Left ventricle myocardium inferior (tissue), 1 donor: ENCODE measurements at places on chromosomes 4 and X. TPM values are rescaled to one million over a fixed set of nuclear protein-coding genes. Genes with fewer than 3 reads are reported as not detected.
A peak's percentile ranks its signal among the peaks of the same experiment; 100 is the strongest.

DNA sequence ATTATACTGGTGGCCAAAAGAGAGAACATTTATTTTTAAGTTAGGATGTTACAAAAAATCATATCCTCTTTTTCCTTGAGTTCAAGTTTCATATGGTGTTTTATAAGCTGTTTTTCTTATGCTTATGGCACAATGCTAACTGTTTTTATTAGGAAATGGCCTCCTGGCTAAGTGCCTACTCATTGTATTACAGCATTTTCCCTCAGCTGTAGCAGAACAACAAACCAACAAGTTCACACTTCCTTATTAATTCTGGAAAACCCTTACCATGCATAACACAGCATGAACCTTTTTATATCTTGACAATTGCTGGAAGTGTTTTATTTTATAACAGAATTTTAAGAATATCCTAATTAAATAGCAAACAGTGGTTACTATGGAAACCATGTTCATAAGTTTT, 165.8 kb downstream of the GASK1B start:
- DNase-seq = no peak

DNA sequence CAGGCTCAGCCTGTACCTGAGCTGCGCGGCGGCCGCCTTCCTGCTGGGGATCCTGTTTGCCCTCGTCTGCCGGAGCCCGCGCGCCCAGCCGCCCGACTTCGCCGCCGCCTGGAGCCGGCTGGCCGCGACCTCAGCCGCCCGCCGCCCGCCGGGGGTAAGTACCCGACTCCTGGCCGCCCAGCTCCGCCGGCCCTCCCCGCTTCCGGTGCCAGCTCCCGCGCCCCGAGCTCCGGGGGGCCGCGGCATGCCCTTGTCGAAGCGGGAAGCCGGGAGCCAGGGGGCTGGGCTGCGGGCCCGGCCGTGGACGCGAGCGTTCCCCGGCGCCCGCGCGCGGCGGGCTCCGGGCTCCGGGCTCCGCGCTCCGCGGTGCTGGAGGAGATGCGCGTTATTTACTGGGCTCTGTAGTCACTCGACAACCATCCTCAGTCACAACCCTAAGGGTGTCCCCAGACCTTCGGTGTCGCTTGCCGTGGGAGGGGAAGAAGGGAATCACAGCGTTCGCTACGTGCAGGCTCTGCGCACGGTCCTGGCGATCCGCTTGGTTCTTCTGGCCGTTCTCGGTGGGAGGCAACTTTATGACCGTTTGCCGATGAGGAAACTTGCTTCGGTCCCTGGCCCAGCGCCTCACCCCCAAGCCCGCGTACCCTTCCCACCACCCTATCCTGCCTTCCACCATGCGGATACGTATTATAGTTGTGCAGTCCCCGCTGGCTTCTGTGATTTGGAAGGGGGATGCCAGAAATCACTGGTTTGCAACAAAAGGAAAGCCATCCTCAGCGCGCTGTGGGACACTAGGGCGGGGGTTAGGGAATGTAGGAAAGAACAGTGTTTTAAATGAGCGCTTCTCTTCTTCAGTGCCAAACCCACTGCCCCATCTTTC, 944 bp downstream of the SNX25 start:
- DNase-seq = peak; percentile 38

DNA sequence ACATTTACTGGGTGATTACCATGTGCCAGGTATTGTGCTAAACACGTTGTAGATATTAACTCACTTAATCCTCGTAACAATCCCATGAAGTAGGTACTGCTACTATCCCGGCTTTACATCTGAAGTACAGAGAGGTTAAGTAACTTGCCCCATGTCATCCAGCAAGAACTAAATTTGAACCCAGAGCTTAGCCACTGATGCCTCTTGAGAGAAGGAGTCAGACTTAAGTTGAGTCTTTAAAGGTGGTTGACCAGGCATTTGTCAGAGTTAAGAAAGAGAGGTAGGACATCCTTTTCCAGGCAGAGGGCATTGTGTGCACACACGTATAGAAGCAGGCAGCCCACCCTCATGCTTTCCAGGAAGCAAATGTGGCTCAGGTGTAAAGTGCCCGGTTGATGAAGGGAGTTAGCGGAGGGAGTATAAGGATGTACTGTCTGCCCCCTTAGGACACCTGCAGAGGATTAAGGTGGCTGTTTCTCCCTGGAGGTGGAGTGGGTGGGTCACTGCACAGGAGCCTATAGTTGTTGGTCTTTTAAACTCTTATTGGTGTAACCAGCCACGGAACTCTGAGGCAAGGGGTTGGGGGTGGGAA, 335 bp upstream of the CD38 start:
- DNase-seq = no peak

DNA sequence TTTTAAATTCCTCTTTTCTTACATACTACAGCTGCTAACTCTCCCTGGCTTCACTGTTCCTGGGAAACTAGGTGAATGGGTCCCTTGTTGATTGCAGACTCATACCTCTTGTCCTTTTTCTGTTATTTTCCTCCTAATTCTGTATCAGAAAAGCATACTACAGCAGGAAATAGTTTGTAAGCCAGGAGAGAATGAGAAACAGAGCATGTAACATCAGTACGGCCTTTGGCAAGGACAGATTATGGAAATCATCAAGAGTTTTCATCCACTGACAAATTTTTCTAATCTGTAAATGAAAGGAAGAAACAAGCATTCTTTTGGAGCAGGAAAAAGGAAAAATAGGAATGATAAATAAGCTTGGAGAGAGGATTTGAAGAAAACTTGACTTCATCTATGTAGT, 239.2 kb downstream of the ANTXR2 start:
- no peak for DNase-seq

GRCh38 chr4:123102897-123103471, 180.6 kb upstream of the NUDT6 start:
- DNase-seq = no peak

DNA sequence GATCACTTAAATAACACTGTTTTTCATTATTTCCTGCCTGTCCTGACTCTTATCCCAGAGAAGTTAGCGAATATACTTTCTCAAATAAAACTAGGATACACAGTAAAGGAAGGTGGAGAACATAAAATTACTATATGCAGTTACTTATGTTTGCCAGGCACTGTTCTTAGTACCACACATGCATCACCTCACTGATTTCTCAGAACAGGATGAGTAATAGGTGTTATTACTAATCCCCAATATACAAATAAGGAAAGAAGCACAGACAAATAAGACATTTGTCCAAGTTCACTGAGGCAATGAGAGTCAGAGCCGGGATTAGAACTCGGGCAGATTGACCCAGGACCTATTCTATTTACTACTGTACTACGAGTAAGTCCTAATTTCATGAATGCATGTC, 91.7 kb downstream of the CORIN start:
- DNase-seq = no peak

- no peak for DNase-seq
Observed at GRCh38 chr4:100430451-100430850, 87.4 kb downstream of the EMCN start.

DNA sequence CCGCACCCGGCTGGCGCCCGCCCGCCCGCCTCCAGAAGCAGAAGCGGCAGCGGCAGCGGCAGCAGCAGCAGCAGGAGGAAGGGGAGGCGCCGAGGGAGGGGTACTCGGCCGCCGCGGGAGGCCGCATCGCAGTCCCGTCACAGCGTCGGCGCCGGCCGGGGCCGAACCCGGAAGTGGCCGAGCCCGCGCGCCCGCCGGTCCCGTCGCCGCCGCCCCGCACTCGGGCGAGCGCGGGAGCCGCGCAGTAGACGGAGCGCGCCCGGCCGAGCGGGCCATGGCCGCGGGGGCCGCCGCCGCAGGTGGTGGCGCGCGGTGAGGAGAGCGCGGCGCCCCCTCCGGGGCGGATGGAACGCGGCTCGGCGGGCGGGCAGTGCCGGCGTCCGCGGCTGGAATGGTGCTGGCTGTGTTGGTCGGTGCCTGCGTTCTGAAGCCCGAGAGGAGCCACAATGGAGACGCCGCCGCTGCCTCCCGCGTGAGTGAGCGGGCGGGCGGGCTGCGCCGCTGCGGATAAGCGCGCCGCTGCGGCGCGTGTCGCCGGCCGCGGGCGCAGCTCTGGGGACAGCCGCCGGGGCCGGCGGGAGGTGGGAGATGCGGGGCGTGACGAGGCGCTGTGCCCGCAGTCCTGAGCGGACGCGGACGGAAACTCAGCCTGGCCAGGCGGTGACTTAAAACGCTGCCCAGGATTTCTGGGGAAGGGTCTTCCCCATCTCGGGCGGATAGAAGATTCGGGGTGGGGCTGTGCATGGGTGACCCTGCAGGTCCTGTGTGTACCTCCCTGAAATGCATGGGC, at the start of gene KLHL2:
TSS of gene KLHL2 (plus strand) at position 131 of the 790 bp plus-strand sequence. CDS start at position 447, 316 bp downstream.
- DNase-seq = peak; percentile 86

- no peak for DNase-seq
Observed at GRCh38 chrX:39725928-39726619, 371.7 kb downstream of the BCOR start.

DNA sequence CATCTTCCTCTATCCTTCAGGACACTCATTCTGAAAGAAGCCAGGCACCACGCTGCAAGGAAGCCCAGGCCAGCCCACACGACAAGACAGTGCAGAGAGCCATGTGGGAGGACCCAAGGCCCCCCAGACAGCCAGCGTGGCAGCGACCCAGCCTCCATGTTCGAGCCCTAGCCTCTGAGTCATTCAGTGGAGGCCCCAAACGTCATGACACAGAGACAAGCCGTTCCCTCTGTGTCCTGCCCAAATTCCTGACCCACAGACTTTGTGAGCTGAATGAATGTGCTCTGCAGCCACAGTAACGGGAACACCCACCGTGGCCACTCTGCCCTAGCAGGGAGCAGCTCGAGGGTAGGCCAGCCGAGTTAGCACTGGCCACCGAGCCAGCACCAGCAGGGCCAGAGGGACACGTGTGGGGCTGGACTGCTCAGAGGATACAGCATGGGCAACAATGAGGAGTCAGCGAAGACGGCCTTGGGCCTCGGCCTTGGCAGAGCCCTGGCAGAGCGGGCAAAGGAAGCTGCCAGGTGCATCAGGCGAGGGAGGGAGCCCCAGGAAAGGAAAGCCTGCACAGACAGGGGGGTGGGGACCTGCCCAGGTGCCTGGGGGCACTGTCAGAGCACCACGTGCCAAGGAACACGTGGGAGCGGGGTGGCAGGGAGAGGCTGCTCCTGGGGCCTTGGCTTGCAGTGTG, 8.6 kb downstream of the BLOC1S4 start:
- DNase-seq = no peak

DNA sequence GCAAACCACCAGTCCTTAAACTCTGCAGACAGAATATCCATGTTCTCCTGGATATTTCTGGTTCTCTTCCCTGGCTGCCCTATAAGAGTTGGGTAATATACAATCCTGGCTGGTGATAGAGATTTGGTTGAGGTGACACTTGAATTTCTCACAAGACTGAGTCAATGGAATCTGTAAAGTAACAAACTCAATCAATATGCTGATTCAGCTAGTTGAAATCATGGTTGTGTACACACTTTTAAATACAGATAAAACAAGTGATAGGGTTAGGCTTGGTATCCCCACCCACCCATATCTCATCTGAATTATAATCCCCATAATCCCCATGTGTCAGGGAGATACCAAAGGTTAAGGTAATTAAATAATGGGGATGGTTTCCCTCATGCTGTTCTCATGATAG, 349.2 kb upstream of the MAD2L1 start:
- no peak for DNase-seq

DNA sequence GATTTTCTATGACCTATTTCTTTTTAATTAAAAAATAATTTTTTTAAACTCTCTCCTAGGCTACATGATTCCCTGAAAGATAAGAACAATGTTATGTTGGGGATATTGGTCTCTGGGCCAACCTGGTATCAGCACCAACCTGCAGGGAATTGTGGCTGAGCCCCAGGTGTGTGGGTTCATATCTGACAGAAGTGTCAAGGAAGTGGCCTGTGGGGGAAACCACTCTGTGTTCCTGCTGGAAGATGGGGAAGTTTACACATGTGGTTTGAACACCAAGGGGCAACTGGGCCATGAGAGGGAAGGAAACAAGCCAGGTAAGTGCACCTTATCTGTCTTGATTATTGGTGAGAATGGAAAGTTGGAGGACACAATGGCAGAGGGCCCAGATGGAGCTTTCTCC, 13.5 kb downstream of the HERC3 start:
- DNase-seq = no peak

DNA sequence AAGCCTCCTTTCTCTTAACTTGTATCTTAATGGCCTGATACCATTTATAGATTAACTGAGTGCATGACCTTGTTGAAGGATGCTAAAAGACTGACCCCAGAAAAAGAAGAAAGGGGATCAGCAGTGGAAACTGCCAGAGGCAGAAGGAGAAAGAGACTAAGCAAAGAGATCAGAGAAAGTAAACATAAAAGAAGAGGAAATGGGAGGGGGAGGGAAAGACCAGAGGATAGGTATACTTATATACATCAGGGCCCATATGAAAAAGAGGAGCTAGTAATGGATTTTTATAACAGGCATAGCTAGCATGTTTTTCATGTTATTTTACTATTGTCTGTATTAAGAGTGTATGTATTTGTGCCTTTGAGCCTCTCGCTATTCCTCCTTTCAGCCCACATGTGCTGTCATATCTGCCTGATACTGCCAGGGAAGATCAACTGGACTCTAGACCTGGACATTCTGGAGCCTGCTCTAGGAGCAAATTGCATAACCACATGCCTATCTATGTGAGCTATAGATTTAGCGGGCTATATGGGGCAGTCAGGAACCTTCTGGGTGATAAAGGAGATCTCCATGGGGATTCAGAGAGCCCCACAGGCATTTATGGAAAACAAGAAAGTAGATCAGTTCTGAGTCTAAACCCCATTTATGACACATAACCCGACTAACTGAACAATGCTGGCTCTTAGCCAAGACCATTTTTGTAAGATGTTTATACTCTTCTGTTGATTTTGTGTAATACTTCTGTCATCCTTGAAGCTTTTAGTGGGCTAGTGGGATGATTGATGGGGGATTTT, 13.4 kb upstream of the SNX12 start:
- no peak for DNase-seq

GRCh38 chr4:30716158-30716557, 4.0 kb upstream of the PCDH7 start:
- no peak for DNase-seq

PRDM8 gene
- total RNA-seq = 0.66 TPM

MAGEA6 gene
- not detected for total RNA-seq

MFAP3L gene
- 3.1 TPM for total RNA-seq

ALAS2 gene
- 0.38 TPM for total RNA-seq

HOPX gene
- total RNA-seq = 21.3 TPM

APLN gene
- 15.9 TPM for total RNA-seq

ACOT9 gene
- 49.1 TPM for total RNA-seq
